NCI-H774 (cell line): ENCODE measurements at places on chromosomes 1 and 21.

GRCh38 chr21:31503939-31504338, 155.6 kb upstream of the SOD1 start:
- no peak for DNase-seq

DNA sequence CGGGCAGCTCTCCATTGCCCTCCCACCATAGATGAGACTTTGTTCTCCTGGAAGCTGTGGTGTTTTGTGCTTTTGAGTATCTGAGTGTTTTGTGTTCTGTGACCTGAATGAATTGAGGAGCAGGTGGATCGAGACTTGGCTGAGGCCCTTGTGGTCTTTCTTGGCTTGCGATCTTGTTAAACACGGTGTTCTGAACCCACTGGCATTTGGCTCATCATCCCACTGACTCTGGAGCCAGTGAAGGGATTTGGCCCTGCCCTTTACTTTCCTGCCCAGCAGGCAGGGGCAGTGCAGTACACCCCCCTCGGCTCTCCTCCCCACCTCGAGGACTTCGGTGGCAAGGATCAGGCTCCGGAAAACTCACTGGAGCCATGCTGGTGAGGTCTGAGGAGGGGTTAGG, 30.6 kb downstream of the PKNOX1 start:
- DNase-seq: no peak

- no peak for DNase-seq
Measured at GRCh38 chr1:208410409-208410808, 166.2 kb upstream of the PLXNA2 start.

GRCh38 chr1:31574749-31575368, 1.5 kb upstream of the TINAGL1 start:
- no peak for DNase-seq

GRCh38 chr1:182191381-182192115, 130.0 kb upstream of the ZNF648 start:
- DNase-seq: no peak

- no peak for DNase-seq
Measured at GRCh38 chr1:220921971-220922635, 42.9 kb downstream of the HLX start.

GRCh38 chr1:206694171-206695124, 9.7 kb downstream of the MAPKAPK2 start:
- no peak for DNase-seq

GRCh38 chr1:68162761-68163160, 69.6 kb downstream of the WLS start:
- no peak for DNase-seq

GRCh38 chr21:42107881-42108553, 36.9 kb downstream of the UMODL1 start:
- DNase-seq: peak; percentile 30
